ENCODE measurements at places on chromosomes 6 and 20. TPM values are rescaled to one million over a fixed set of nuclear protein-coding genes. Genes with fewer than 3 reads are reported as not detected.

The CRISP2 gene
- not detected for total RNA-seq

The HLA-DQB1 gene
- total RNA-seq, result 6.3 TPM

The TRAPPC3L gene
- total RNA-seq, result not detected

The CDK19 gene
- 23.8 TPM for total RNA-seq

The HLA-DRB1 gene
- 14.2 TPM for total RNA-seq

The OPN5 gene
- total RNA-seq, result not detected

The CALHM6 gene
- 2.4 TPM for total RNA-seq

The FAM209B gene
- total RNA-seq, result 2.2 TPM

The GSTA3 gene
- total RNA-seq, result not detected

The ENPP1 gene
- 0.52 TPM for total RNA-seq

The CASS4 gene
- total RNA-seq, result 10.9 TPM

The CDSN gene
- total RNA-seq, result not detected

The MUC21 gene
- not detected for total RNA-seq

The CST7 gene
- 23.2 TPM for total RNA-seq

The OOEP gene
- total RNA-seq, result not detected

The GJA10 gene
- total RNA-seq, result not detected

The OVOL2 gene
- not detected for total RNA-seq

The GJA1 gene
- not detected for total RNA-seq

The RHAG gene
- not detected for total RNA-seq

The MCCD1 gene
- total RNA-seq, result not detected

The MAS1 gene
- not detected for total RNA-seq

The ECT2L gene
- not detected for total RNA-seq

The CLIC5 gene
- total RNA-seq, result 17.6 TPM

The C6orf132 gene
- total RNA-seq, result not detected

The MOG gene
- total RNA-seq, result not detected

The PTPN1 gene
- total RNA-seq, result 61.5 TPM

The CABLES2 gene
- total RNA-seq, result 5.9 TPM

The SAPCD1 gene
- total RNA-seq, result 2.7 TPM

The MYLK2 gene
- not detected for total RNA-seq

The ZSCAN23 gene
- 1.7 TPM for total RNA-seq

The DPPA5 gene
- total RNA-seq, result not detected

The GLP1R gene
- not detected for total RNA-seq

The PKIB gene
- total RNA-seq, result 0.67 TPM

The MOXD1 gene
- not detected for total RNA-seq

The SEMG1 gene
- not detected for total RNA-seq

The SLC17A1 gene
- not detected for total RNA-seq

The MEP1A gene
- not detected for total RNA-seq

The NKAIN2 gene
- not detected for total RNA-seq

The IL20RA gene
- total RNA-seq, result not detected

The LRRC73 gene
- 0.67 TPM for total RNA-seq

The LAMA4 gene
- not detected for total RNA-seq

The CLVS2 gene
- not detected for total RNA-seq

The DOK5 gene
- total RNA-seq, result not detected

The TNNC2 gene
- not detected for total RNA-seq

The EPPIN gene
- total RNA-seq, result not detected

The ASIP gene
- not detected for total RNA-seq
